ENCODE measurements at places on chromosomes 2 and 18. TPM values are rescaled to one million over a fixed set of nuclear protein-coding genes. Genes with fewer than 3 reads are reported as not detected.

GRCh38 chr2:142682528-142682927 is 194.9 kb upstream of the KYNU start:
- no peaks in the 10 kb centered on the region for H3K4me1 ChIP-seq
- H3K27me3 ChIP-seq = no peaks in the 10 kb centered on the region
- no peaks in the 10 kb centered on the region for H3K36me3 ChIP-seq

DNA sequence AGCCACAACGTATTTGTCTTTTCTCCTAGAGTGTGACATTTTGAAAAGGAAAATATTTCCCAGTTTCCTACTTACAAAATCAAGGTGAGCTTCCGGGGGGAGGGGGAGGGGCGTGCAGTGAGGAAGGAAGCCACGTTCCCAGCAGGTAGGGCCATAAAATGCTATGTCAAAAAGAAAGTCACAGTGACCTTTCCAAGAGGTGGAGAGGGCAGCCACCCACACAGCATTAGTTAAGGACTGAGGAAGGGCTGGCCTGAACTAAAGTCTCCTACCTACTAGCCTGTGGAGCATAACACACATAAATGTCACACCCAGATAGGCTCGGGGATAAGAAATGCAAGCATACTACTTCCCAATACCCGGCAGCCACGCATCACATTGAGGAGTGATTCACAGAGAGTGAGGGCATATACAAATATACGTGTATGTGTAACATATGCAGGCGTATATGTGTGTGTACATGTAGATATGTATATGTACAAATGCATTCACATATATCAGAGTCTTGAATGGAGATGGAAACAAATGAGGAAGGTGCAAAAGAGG is 191.1 kb downstream of the STK39 start:
- H3K4me1 ChIP-seq = no peaks in the 10 kb centered on the region
- H3K27me3 ChIP-seq = no peaks in the 10 kb centered on the region
- no peak overlapping the region for H3K27ac ChIP-seq
- H3K4me3 ChIP-seq = no peak overlapping the region
- no peak for DNase-seq
- H3K36me3 ChIP-seq = peaks cover 3% of the 10 kb centered on the region

DNA sequence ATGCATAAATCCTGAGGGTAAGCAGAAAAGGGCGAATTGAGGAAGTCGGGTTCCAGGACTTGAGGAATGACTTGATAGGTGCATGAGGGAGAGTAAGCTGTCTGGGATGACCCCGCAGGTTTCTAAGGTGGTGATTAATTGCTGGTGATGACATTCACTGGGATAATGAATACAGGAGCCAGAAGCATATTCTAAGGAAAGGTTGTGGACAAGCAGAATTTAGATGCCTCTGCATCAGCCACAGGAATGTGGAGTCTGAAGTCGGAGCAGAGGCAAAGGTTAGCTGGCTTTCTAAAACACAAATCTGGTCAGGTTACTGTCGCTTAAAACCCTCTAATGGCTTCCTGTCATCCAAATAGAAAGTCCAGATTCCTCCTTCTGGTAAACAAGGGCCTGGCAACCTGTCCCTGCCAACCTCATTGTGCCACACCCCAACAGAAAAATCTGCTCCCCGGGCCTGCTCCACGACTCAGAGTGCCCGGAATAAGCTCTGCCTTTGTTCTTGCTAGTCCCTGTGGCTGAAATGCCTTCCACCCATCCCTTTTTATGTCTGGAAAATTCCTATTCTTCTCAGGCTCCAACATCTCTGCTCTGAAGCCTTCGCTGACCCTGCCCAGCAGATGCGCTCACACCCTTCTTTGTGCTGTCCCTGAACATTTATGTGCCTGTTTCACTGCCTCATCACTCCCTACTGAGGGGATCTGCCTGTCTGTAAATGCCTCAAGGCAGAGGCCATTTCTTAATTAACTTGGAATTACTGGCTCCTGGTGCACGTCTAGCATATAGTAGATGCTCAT is 11.3 kb upstream of the TMEM214 start:
- peaks cover 13% of the 10 kb centered on the region for H3K4me1 ChIP-seq
- no peak overlapping the region for H3K4me3 ChIP-seq
- peak; percentile 55 for DNase-seq
- H3K27me3 ChIP-seq = no peaks in the 10 kb centered on the region
- no peak overlapping the region for H3K27ac ChIP-seq

DNA sequence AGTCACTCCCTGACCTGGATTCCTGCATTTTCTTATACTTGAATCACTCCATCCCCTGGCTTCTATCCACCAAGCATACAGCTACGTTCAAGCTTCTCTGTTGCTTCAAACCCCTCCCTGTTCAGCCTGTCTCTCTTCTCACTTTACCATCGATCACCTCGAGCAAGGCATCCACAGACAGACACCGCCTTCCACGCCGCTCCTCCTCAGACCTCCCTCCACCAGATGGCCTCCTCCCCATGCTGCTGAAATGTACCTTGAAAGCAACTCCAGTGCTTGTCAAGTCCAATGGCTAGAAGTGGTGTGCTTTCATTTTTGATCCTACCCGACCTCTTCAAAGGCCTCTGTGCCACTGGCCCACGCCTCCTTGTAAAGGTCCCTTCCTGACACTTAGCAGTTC is 131.3 kb upstream of the ACAA2 start:
- H3K4me1 ChIP-seq = no peaks in the 10 kb centered on the region
- peak; percentile 48 for DNase-seq
- no peaks in the 10 kb centered on the region for H3K27me3 ChIP-seq
- H3K4me3 ChIP-seq = no peak overlapping the region
- H3K27ac ChIP-seq = no peak overlapping the region

GRCh38 chr2:172039011-172039704 is 39.4 kb downstream of the METAP1D start:
- H3K4me1 ChIP-seq = no peaks in the 10 kb centered on the region
- no peak overlapping the region for H3K27ac ChIP-seq
- H3K36me3 ChIP-seq = no peaks in the 10 kb centered on the region
- no peak for DNase-seq

DNA sequence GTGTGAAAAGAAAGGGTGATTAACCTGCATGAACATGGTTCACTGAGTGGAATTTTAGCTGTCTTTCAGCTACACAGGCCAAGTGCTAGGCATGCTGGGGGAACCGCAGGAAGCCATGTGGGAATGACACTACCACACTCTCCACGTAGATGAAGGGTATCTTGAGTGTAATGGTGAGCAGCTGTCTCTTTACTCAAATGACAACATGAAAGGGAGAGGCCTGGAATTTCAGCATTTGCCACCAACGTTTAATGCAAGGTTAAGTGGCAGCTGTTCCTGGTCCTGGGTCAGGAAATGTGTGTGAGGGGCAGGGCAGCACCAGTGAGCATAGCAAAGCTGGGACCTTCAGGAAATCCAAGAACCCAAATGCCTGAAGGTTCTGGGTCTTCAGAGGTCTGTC is 588.4 kb downstream of the SLC4A3 start:
- H3K4me1 ChIP-seq = no peaks in the 10 kb centered on the region
- H3K4me3 ChIP-seq = no peak overlapping the region
- H3K36me3 ChIP-seq = no peaks in the 10 kb centered on the region
- H3K27me3 ChIP-seq = no peaks in the 10 kb centered on the region

DNA sequence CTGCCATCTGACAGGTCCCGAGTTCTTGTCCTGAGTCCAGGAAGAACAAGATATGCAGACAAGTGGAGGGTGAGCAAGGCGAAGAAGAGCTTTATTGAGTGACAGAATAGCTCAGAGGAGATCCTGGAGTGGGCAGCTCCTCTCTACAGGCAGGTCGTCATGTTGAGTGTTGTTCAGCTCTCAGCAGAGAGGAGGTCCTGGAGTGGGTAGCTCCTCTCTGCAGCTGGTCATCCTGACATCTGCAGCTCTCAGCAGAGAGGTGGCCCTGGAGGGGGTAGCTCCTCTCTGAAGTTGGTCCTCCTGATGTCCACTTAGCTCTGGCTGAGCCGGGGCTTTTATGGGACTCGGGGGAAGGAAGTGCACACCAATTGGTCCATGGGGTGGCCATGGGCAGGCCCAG is 90.4 kb downstream of the ATAD2B start:
- DNase-seq = no peak
- no peak overlapping the region for H3K4me3 ChIP-seq
- no peak overlapping the region for H3K27ac ChIP-seq
- H3K4me1 ChIP-seq = no peaks in the 10 kb centered on the region

DNA sequence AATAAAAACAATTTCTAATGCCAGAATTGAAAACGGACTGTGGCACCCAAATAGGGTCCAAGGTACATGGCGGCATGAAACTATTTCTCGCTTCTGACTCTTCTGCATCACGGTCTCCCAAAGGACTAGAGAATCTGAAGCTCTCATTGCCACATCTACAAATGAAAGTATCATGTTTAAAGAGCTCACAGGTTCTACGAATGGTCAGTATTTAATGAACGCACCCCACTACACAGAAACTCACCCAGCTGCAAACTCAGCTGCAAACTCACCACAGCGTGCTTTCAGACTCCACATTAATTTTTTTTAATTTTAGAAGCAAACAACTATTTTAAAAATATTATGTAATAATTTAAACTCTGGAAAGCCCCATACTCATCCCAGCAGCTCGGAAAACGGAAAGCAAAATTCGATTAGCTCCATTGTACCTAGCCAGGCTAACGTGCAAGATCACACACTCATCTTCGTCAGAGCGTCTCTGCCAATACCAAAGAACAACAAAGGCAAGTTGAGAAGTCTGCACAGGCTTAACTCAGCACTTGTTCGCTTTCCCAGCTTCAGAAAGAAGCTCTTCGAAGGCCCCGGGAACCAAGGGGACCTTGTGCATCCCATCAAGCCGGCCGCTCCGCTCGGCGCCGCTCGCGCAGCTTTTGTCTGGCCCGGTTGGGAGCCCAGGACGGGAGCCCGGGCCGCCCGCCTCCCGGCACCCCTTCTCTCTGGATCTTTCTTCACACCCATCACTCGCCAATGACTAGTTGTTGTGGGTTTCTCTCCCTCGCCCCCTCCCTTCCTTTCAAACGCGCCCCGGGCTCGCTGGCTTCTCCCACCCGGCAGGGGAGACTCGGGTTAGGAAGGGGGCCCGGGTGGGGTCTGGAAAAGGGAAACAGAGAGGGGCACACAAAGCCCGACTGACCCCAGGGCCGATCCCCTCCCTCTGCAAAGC is 785 bp downstream of the CLASP1 start:
- H3K36me3 ChIP-seq = no peaks in the 10 kb centered on the region
- DNase-seq = peak; percentile 73
- H3K27ac ChIP-seq = peak overlapping the region; percentile 99

DNA sequence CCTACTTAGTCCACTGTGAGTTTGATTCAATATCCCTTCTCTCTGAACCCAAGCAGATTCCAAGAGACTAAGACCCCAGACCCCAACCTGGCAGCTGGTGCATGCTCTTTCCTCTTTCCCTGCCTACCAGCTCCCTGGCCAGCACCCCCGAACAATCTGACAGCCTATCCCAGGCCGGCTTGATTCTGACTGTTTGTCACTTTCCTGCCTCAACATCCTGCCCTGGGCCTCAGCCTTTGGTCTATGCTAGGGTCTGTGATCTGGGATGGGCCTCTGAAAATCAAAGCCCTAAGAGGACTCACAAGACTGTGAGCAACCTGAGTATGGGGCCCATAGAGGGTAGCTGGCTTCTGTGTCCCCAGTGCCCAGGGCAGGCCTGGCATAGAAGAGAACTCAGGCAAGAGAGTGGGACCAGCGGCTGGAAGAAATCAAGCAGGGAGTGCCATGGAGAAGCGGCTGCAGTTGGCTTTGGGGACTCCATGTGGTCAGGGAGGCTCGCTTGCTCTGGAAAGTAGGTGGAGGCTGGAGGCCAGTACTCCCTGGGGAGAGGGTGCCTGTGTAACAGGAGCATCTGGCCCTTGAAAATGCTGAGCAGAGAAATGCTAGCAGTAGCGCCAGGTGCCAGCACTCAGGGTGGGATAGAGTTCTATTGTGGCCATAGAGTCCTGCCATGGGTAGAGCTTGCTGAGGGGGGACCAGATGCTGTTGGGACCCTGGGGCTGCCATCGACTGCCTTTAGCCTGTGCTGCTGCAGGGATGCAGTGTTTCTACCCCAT is 343.9 kb downstream of the DYSF start:
- no peaks in the 10 kb centered on the region for H3K36me3 ChIP-seq
- no peak overlapping the region for H3K4me3 ChIP-seq
- DNase-seq = no peak
- peaks cover 6% of the 10 kb centered on the region for H3K4me1 ChIP-seq
- H3K27ac ChIP-seq = no peak overlapping the region
- peaks cover 2% of the 10 kb centered on the region for H3K27me3 ChIP-seq

GRCh38 chr18:23922939-23923338 is 91.6 kb upstream of the TTC39C start:
- H3K27me3 ChIP-seq = no peaks in the 10 kb centered on the region
- no peaks in the 10 kb centered on the region for H3K36me3 ChIP-seq

DNA sequence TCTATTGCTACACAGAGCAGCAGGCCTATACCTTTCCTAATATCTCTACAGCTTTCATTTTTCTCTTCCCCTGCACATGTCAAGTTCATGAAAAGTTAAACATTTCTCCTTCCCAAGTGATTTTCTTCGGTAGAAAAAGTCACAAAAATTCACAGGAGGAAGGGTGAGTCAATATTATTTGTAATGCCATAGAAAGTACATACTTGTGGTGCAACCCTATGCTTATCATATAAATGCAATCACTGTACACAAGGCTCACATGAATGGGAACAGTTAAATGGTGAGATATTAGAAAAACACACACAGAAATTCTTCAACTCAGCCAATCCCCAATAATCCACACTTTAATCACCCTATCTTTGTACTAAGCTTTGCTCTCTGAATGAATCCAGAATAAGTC is 651.6 kb downstream of the LRRTM4 start:
- no peak overlapping the region for H3K27ac ChIP-seq
- no peaks in the 10 kb centered on the region for H3K4me1 ChIP-seq
- H3K4me3 ChIP-seq = no peak overlapping the region
- peak; percentile 3 for DNase-seq

DNA sequence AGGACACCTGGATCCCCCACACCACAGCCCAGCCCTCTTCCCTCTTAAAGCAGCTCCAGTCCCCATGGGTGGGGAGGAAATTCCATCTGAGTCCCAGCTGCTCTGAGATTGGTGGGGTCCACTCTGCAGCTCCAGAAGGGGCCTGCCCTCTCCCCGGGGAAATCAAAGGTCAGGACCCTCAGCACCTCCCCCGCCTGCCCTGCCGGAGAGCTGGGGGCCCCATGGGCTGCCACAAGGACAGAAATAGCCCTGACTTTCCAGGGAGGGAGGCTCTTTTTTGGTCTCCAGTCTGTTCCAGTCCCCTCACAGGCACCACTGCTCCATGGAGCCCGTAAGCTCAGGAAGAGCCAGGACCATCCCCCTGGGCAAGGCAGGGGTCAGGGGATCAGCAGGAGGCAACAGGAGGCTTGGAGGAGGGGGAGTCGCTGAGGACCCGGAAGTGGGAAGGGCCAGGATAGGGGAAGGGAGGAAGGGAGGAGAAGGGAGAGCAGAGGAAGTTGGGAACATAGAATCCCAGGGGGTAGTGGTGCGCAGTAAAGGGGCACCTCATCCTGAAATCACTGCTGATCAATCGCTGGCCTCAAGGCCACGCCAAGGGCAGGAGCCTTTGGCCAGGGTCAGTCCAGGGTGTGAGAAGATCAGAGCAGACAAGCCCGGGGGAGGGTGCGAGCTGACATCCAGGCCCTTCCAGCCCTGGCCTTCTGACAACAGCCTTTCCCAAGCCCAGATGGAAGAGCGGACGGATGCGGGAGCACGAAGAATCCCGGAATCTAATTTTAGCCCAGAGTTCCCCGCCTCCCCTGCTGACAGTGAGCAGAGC is 7.6 kb downstream of the ADRA2B start:
- H3K4me1 ChIP-seq = no peaks in the 10 kb centered on the region
- no peak overlapping the region for H3K4me3 ChIP-seq
- no peak for DNase-seq
- no peaks in the 10 kb centered on the region for H3K36me3 ChIP-seq

Gene CD226
- 0.33 TPM for total RNA-seq

Gene UGT1A6
- total RNA-seq = not detected

Gene GPR17
- not detected for total RNA-seq

Gene HOXD10
- total RNA-seq = not detected

Gene HOXD13
- total RNA-seq = not detected

Gene CHRND
- not detected for total RNA-seq

Gene CD8B2
- total RNA-seq = not detected

Gene SERPINB12
- total RNA-seq = not detected

Gene BCL11A
- total RNA-seq = under 0.01 TPM

Gene SPATA3
- total RNA-seq = not detected
